HT-29 (cell line): ENCODE measurements at places on chromosomes 6 and 20. TPM values are rescaled to one million over a fixed set of nuclear protein-coding genes. Genes with fewer than 3 reads are reported as not detected.

GRCh38 chr6:160430751-160431150, 82.6 kb downstream of the SLC22A3 start:
- DNase-seq, result no peak

GRCh38 chr6:79570129-79571029, 33.1 kb upstream of the LCA5 start:
- DNase-seq, result peak; percentile 94

The RBBP8NL gene
- total RNA-seq, result 24.4 and 26.7 TPM in 2 replicates

The KIF25 gene
- total RNA-seq, result not detected in 2 replicates

GRCh38 chr6:75437421-75437891, 56.1 kb downstream of the FILIP1 start:
- no peak for DNase-seq

GRCh38 chr6:17007749-17008148, 94.1 kb upstream of the STMND1 start:
- no peak for DNase-seq

- no peak for DNase-seq
These were observed 50.6 kb downstream of the CHD6 start for GRCh38 chr20:41567615-41568014.

GRCh38 chr6:14306151-14306906, 188.8 kb downstream of the CD83 start:
- no peak for DNase-seq

DNA sequence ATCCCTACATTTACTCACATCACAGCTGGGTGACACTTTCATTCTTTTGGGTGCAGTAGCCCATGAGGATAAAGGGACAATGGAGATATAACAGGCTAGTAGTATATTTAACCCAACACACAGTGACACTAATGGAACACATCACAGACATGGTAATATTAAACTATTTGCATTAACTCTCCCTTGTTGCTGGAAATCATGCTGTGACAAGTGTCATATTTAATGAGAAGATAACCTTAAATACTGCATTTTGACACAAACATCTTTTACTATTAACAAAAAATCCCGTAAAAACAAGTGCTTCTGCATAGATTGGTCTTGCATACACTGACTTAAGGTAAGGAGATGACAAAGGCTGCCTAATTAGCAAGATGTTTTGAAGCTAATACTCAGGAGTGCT, 45.5 kb downstream of the CNR1 start:
- no peak for DNase-seq
